Ovary (tissue), 10 donors: ENCODE measurements at places on chromosomes 3 and 15. TPM values are rescaled to one million over a fixed set of nuclear protein-coding genes. Genes with fewer than 3 reads are reported as not detected.

DNA sequence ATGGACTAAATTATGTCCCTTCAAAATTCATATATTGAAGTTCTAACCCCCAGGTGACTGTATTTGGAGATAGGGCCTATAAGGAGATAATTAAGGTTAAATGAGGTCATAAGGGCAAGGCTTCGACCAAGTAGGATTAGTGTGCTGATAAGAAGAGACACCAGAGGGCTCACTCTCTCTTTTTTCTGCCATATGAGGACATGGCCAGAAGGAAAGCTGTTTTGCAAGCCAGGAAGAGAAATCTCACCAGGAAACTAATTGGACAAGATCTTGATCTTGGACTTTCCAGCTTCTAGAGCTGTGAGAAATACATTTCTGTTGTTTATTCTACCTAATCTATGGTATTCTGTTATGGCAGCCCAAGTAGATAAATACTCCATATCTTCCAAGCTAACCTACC is 503.6 kb upstream of the NAALADL2 start:
- DNase-seq: no peak

DNA sequence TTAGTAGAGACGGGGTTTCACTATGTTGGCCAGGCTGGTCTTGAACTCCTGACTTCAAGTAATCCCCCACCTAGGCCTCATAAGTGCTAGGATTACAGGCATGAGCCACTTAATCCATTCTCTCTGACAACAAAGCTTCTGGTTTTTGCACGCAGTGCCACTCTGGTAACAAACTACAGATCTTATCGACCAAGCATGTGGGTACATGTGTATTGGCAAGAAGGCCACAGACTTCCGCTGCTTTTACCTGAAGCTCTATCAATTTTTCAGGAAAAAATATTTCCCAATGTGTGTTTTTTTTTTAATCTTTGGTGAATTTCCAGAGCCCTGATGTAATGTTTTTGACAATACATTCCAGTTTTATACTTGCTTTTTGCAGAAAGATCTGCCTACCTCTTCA is 182.5 kb downstream of the PCCB start:
- DNase-seq: no peak

GRCh38 chr3:42886294-42886822 is 10.7 kb upstream of the CYP8B1 start:
- DNase-seq: no peak

FBXW12 gene
- 0.33 TPM for total RNA-seq

CASR gene
- 0.22 TPM for total RNA-seq

GRCh38 chr3:142888481-142889211 is at the start of gene PCOLCE2:
Gene PCOLCE2 (minus strand): TSS chr3:142889083. CDS start chr3:142888896, 187 bp downstream.
- peak; percentile 50 for DNase-seq

DNA sequence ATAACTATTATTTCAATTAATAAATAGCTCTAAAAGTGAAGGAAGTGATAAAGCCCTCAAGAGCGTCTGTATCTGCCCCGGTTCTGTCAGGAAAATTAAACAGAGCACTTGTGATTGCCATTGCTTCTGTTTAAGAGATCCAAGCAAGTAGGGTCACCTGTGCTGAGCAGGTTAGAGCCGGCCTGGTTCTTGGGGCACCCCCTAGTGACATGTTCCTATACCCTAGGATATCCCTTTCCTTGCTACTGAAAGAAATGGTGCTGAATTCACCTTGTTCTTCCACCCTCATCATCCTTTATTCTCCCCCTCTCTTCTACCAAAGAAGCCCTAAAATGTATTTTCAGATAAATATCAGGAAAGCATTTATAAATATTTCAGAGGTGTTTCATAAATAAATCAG is 323.5 kb downstream of the RORA start:
- DNase-seq: no peak

NR1I2 gene
- total RNA-seq: 0.22 TPM

SCAANT1 gene
- not detected for total RNA-seq

- DNase-seq: no peak
Observed at GRCh38 chr15:44246521-44247268, 41.8 kb upstream of the GOLM2 start.

CCDC54 gene
- total RNA-seq: not detected

DNA sequence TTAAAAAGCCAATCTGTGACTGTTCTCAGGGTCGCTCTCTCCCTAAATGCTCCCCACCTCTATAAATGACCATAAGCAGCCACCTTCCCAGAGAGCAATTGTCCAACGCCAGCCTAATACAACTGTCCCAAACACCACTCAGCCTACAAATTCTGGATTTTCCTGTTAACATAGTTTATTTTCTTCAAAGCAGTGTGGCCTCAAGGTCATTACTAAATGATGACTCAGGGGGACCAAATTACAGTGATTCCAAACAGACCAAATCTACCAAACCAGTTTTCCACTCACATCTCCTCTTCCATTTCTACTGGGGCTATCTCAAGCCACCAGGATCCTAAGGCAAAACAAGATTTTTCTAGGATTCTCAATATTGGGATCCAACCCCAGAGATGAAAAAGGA is 22.5 kb downstream of the HEXA start:
- no peak for DNase-seq

DNA sequence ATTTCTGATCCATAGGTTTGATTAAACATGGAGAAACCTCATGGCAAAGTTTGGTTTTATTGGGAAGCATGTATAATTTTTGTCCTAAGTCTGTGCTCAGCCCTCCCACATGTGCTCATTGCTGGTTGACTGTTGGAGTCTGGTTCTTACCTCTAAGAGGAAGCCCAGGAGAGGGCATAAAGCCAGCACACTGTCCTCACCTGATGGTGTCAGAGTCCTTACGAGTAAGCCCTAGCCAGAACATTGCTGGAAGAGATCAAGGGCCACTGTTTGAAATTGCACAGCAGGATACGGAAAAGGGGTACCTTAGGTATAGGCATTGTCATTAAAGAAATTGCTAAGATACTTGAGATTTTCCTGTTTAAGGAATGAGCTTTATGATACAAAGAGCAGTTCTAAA is 21.3 kb downstream of the MLH1 start:
- DNase-seq: no peak

- DNase-seq: no peak
Observed at GRCh38 chr3:72655131-72655551, 193.1 kb downstream of the SHQ1 start.

DNA sequence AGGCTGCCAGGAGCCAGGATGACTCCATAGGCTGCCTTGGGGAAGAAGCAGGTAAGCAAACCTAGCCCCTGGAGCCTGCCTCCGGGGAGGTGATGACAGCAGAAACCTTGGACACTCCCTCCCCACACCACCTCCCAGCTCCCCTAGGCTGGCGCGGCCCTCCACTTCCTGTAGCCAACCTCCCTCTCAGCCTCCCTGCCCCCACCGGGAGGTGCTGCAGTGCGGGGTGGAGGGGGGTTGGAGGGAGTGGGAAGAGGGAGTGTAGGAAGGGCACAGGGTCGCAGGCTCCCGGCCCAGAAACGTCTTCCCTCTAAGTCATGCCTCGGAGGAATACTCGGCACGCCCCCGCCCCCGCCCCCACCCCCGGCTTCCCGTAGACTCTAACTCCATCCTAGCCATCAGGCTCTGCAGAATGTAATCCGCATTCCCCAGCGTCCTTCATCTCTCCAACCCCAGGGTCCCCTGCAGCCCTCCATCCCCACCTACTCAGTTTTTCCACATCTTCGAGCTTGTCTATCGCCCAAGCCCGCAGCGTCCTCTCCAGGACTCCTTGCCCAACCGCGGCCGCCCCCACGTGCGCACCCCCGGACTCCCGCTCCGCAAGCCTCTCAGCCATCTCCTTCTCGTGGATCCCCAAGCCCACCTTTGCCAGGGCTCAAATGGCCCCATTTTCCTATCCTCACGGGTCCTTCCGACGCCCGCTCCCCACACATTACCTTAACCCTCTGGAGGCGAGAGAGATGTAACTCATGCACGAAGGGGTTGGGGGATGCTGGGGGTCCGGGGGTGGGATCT is 528 bp downstream of the LPCAT4 start:
- DNase-seq: peak; percentile 82

- DNase-seq: no peak
Observed at GRCh38 chr3:173568623-173569022, 171.1 kb downstream of the NLGN1 start.

GRCh38 chr15:40335938-40336743 is 4.6 kb downstream of the CCDC9B start:
- DNase-seq: no peak

DNA sequence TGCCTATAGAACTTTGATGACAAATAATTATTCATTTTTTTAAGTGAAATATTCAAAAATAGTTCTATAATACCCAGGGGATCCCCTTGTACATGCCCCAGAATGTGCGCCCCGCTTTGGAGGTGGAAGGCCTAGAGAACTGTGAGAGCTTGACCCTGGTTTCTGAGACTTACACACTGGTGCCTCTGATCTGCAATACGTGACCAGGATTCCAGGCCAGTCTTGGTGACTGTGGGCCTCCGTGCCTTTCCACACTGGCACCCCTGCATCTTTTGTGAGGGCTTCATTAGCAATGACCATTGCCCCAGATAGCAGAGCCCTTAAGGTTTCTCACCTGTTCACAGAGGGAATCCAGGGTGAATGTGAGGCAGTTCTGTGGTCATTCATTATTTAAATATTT is 44.0 kb downstream of the CLSTN2 start:
- no peak for DNase-seq

DNA sequence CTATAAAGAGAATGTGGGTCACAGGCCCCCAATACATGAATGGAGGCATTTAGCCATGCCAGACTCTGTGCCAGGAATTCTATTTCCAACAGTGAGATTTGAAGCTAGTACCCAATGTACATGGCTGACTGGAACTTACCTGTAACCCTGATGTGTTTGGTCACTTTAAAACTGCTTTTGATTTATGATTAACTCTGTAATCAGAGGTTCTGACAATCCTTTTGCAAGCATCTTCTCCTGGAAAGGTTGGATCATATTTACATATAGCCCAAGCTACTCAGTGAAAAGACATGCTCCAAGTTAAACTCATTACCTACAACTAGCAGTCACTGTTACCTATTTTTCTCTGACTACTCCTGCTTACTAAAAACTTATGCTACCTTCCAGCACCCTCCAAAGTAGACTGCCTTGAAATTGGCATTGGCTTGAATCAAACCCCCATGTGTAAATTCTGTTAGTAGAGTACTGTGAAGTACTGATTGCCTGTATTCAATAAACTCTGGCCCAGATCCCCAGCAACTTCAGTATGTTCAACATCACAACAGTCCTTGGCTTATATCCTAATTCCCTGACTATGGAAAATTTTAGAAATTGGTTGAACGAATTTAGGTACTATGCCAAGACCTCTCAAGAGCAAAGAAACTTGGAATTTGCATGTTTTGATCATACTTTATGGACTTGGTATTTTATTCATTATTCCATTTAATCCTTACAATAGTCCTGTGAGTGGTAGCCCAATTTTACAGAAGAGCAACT is 665.6 kb upstream of the NECTIN3 start:
- DNase-seq: no peak

TMEM207 gene
- not detected for total RNA-seq

SPINK8 gene
- total RNA-seq: not detected

DNA sequence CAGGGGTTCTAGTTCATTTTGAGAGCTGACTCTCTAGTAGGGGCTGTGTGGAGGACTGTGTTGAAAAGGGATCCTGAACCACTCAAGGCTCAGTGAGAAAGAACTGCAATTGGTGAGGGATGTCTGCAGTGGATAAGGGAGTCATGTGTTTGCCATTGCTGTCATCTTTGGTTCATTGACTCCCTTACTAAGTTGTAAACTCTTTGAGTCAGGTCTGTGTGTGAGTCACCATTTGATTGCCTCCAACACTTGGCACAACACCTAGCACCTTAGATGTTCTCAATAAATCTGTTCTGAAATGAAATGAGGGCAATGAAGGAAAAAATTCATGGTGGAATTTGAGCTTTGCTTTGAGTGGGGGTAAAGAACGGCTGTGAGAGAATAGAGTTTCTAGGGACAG is 51.7 kb downstream of the PLS1 start:
- no peak for DNase-seq

- DNase-seq: no peak
Observed at GRCh38 chr3:28019740-28020139, 221.7 kb upstream of the CMC1 start.

- DNase-seq: no peak
Observed at GRCh38 chr3:22980346-22980745, 222.8 kb upstream of the UBE2E2 start.

DNA sequence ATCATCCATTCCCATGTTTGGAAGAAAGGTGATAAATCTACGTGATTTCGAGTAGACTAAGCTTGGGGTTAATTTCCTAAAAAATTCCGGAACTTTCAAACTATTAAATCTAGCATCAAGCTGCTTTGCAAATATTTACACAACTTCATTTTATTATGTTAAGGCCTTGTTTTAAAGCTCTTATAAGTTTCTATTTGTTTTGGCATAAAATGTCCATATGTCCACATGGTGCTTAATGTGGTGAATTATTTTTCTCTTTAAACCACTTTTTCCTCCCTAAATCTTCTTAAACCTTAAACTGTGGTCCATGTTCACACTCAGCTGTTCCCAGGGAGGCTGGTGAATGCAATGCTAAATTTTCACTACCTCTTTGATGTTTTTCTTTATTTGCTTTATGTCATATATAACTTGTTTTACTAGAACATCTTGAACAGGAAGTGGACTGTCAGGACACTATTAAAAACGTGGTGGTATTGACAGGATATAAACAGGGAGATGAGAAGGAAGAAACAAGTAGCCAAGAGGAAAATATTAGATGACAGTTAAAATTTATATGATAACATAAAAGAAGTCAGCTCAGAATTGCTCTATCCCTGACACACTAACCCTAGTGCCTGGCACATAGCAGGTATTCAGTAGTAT is 72.5 kb upstream of the AGTR1 start:
- no peak for DNase-seq

SH2D7 gene
- total RNA-seq: not detected

GRCh38 chr3:58421004-58421403 is 12.6 kb downstream of the PDHB start:
- no peak for DNase-seq

- no peak for DNase-seq
Observed at GRCh38 chr3:124587053-124587408, 143.2 kb upstream of the UMPS start.

DNA sequence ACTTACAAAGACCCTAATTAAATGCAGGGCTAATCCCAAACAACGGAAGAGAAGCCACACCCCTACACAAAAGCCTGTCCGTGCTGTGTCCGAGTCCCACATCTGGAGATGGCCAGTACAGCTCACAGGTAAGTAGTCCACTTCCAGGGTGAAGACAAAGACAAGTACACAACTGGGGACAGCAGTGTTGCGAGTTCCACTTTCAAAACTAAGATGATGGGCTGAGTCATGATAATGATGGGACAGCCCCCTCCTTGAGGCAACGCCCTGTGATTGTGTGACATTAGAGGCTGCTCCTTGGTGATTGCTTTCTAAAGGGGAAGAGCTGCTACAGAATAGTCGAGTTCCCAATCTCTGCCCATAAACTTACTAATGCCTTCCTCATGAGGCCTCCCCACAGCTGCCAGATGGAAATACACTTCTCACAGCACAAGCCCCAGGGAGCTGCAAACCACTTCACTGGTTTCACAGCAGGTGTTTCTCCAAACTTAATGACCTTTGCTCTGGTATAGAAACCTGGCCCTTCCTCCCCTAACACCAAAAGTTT is 27.6 kb downstream of the RFT1 start:
- DNase-seq: no peak

TPM1 gene
- 505 TPM for total RNA-seq

GRCh38 chr3:115789481-115789880 is 166.2 kb downstream of the GAP43 start:
- no peak for DNase-seq
